ENCODE measurements at places on chromosomes 2 and 18.

GRCh38 chr2:239397931-239398471, 2.8 kb downstream of the HDAC4 start:
- DNase-seq, result no peak

DNA sequence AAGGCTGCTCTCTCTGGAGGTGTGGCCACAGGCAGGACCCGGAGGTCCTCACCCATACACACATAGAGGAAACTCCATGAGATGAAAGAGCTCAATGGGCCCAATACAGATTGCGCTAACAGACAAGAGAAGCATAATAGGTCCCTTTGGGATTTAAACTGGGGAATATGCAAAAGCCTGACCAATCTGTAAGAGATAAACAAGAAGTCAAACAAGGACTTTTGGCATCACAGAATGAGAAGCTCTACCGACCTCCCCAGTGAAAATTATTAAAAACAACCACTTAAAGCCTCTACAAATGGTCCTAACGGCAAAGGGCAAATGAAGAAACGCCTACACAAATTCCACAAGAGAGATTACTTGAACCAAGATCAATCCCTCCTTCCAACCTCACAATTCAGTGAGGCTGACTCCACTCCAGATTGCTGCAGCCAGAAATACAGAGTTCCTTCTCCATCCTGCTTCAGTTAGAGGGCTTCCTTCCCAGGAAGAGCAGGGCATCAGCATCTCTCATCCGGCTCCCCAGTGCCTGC, 10.8 kb downstream of the IWS1 start:
- no peak for DNase-seq

GRCh38 chr2:46146866-46147502, 150.2 kb upstream of the EPAS1 start:
- no peak for DNase-seq

GRCh38 chr2:106536490-106536889, 49.3 kb downstream of the CD8B2 start:
- no peak for DNase-seq

DNA sequence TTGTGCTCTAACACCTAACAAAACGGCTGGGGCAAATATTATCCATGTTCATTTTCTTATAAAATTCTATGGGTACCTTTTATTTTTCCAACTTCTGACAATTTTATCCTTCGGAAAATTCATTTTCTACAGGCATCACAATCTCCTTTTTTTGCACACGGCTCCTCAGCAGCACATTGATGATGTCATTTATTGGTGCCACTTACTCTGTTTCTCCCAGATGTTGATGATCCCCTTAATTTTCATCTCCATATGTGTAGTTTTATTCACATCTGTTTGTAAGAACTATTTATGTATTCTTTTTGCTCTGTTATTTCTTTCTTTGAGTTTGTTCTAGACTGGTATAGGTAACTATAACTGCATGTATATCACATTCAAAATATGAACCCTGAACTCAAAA, 1660.8 kb upstream of the DDX18 start:
- DNase-seq, result no peak

- no peak for DNase-seq
Observed at GRCh38 chr18:56919190-56919589, 227.7 kb upstream of the BOD1L2 start.

GRCh38 chr2:126874961-126875360, 23.7 kb upstream of the TEX51 start:
- DNase-seq, result no peak

DNA sequence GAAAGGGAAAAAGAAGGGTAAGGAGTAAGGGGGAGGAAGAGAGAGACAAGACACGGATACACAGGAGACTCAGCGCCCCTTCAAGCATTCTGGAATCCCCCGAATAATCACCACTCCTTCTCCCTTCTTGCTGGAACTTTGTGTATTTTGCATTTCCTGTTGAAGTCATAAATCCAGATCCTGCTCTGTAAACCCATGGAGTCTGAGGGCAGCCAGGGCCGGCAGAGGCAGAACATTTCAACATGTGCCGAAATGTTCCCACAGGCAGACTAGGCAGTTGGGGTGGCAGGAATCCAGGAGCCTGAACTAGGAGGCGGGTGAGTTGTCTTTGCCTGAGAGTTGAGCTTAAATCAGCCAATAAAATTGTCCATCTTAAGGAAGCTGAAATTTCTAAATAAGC, 193.1 kb downstream of the SH3RF3 start:
- DNase-seq, result no peak
